Keratinocyte (primary cell): ENCODE measurements at places on chromosomes 2 and 18.

- no peak overlapping the region for H3K4me3 ChIP-seq
- H3K27ac ChIP-seq: no peak overlapping the region
- no peak for DNase-seq
- no peaks in the 10 kb centered on the region for H3K27me3 ChIP-seq
- H3K4me1 ChIP-seq: no peaks in the 10 kb centered on the region
Observed at GRCh38 chr18:63287691-63288220, 31.8 kb downstream of the BCL2 start.

DNA sequence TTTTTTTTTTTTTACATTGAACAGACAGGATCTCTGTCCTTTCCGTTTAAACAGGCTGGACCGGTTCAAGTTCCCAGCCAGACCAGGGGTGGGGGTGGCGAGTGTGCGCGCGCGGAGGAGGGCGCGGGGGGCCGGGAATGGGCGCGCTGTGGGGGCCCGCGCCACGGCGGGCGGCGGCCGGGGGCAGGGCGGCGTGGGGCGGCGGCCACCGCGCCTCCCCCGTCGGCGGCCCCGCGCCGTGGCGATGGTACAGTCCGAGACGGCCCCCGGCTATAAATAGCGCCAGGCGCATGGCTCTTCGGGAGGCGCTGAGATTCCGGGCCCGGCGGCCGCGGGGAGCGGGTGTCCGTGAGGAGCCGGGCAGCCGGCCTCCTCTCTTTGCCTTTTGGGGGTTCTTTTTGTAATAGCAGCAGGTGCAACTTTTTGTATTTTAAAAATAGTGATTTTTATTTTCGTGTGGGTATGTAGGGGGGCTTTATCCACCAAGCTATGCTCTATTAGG is 430 bp upstream of the CELF4 start:
- H3K27ac ChIP-seq: no peak overlapping the region
- H3K4me1 ChIP-seq: peaks cover 3% of the 10 kb centered on the region
- peaks cover 60% of the 10 kb centered on the region for H3K27me3 ChIP-seq
- H3K4me3 ChIP-seq: peak overlapping the region; percentile 84
- H3K36me3 ChIP-seq: no peaks in the 10 kb centered on the region

DNA sequence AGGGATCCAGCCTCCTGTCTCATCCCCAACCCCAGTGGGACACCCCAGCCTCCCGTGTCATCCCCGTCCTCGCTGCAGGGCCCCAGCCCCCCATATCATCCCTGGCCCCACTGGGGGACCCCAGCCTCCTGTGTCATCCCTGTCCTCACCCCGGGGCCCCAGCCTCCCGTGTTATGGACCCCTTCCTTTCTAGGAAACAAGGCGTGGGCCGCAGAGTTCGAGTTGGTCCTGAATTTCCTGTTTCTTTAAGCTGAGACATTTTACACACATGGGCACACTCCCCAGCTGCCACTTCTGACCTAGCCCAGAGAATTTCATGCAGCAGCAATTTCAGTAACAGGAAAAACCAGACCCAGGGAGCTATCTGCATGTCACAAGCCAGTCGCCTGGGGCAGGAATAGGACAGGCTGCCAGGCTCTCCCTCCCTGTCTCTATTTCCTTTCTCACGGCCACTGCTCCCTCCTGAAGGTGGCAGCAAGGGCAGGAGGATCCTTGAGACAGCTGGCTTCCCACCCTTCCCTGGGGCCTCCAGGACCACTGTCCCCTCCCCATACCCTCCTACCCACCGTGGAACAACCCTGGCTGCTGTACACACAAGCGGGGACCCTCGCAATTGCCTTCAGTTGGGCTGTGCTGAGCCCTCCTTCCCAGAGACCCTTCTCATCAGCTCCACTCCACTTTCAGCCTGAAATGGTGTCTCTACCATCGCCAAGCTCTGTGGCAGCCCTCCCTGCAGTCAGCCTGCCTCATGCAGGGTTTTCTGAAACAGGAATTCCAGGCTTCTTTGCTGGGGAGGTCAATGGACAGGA is 141.9 kb upstream of the ID2 start:
- H3K27me3 ChIP-seq: no peaks in the 10 kb centered on the region
- no peaks in the 10 kb centered on the region for H3K36me3 ChIP-seq
- no peak overlapping the region for H3K27ac ChIP-seq
- no peak overlapping the region for H3K4me3 ChIP-seq
- no peaks in the 10 kb centered on the region for H3K4me1 ChIP-seq
- DNase-seq: no peak

- H3K27me3 ChIP-seq: no peaks in the 10 kb centered on the region
- peaks cover 50% of the 10 kb centered on the region for H3K4me1 ChIP-seq
- peak overlapping the region; percentile 38 for H3K27ac ChIP-seq
- no peak overlapping the region for H3K4me3 ChIP-seq
- no peak for DNase-seq
- no peaks in the 10 kb centered on the region for H3K36me3 ChIP-seq
Observed at GRCh38 chr18:48833701-48834412, 116.9 kb downstream of the SMAD7 start.

DNA sequence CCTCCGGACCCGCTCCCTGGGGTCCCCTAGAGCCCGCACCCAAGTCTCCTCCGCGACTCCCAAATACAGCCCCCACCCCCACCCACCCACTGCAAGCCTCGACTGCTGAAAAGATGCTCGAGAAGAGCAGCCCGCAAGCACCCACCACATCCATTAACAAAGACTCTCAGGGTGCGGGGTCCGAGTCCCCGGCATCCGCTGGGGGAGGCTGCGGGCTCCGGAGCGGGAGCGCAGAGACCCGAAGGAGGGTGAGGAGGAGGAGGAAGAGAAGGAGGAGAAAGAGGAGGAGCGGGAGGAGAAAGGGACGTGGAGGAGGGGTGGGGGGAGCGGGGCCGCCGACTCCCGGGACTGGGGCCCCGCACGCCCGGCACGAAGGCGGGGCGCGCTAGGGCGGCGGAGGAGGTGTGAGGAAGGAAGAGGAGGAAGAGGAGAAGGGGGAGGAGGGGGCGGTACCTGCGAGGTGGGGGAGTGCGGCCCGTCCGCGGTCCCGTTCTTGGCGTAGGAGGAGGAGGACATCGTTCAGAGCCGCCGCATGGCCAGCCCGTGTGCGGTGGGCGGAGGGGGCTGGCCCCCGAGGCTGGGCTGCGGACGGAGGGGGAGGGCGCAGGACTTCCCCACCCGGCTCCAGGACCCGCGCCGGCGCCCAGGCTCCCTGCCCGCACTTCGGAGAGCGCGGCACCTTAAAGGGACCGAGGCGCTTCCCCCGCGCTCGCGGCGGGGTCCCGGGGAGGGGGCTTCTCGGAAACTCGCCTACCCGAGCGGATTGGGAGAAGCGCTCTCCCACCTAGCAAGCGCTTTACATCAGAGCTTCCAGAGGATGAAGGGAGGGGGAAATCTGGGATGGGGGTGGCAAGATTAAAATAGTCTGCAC is at the start of gene CACNB4:
Gene CACNB4 (minus strand): TSS at position 549 of the 871 bp plus-strand sequence.
- peaks cover 59% of the 10 kb centered on the region for H3K27me3 ChIP-seq
- no peak for DNase-seq
- no peaks in the 10 kb centered on the region for H3K36me3 ChIP-seq

GRCh38 chr18:23171581-23172156 is 36.4 kb downstream of the CABLES1 start:
- H3K27me3 ChIP-seq: no peaks in the 10 kb centered on the region
- no peaks in the 10 kb centered on the region for H3K36me3 ChIP-seq
- no peak overlapping the region for H3K4me3 ChIP-seq
- no peak for DNase-seq
- no peak overlapping the region for H3K27ac ChIP-seq
